Activated T-helper 1 cell treated with anti-CD3 and anti-CD28 coated beads, Interleukin-12 subunit alpha, Interleukin-12 subunit beta, Interleukin-2, Interleukin-4 antibody, amounts not matched to agents 30 ng/mL and 10 ng/mL and 1 ng/mL, durations not matched to agents 14 hours and 24 hours and 36 hours (primary cell): ENCODE measurements at places on chromosomes 7 and 10. TPM values are rescaled to one million over a fixed set of nuclear protein-coding genes. Genes with fewer than 3 reads are reported as not detected.

DNA sequence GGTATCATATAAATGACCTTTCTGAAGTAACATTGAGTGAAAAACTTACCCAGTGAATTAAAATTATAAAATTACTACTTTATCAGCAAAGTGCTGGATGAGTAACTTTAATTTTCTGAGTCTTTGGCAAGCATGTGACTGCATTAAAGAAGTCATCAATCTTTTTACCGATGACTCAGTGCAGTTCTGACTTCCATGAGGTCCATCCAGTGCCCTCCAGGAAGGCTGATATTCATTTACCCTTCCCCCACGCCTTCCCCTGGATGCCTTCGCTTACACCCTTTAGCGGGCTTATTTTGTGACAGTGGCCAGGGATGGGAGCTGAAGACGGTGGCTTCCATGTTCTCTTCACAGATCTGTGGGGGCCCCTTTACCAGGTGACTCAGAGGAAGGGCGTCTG, 572.9 kb upstream of the PFKP start:
- H3K36me3 ChIP-seq, result no peaks in the 10 kb centered on the region
- DNase-seq, result no peak
- no peak overlapping the region for H3K27ac ChIP-seq

DLG5 gene
- total RNA-seq, result 4.0 and 4.1 TPM in 2 replicates

VWDE gene
- total RNA-seq, result 1.6 and 1.7 TPM in 2 replicates

- no peaks in the 10 kb centered on the region for H3K36me3 ChIP-seq
- no peaks in the 10 kb centered on the region for H3K27me3 ChIP-seq
- DNase-seq, result no peak
- H3K4me3 ChIP-seq, result no peak overlapping the region
- no peaks in the 10 kb centered on the region for H3K4me1 ChIP-seq
Observed at GRCh38 chr7:41046221-41046761, 656.6 kb downstream of the INHBA start.

TMEM176A gene
- not detected in 2 replicates for total RNA-seq
